ENCODE measurements at places on chromosomes 1 and 21. TPM values are rescaled to one million over a fixed set of nuclear protein-coding genes. Genes with fewer than 3 reads are reported as not detected.

The TMPRSS2 gene
- 94.5 TPM for total RNA-seq

GRCh38 chr1:184399192-184399847, 12.5 kb downstream of the C1orf21 start:
- H3K27ac ChIP-seq, result peak overlapping the region; percentile 10
- H3K36me3 ChIP-seq, result no peaks in the 10 kb centered on the region
- DNase-seq, result no peak
- H3K27me3 ChIP-seq, result no peaks in the 10 kb centered on the region
- peaks cover 6% of the 10 kb centered on the region for H3K4me1 ChIP-seq

The ATP1A4 gene
- total RNA-seq, result 0.06 TPM

The FAM78B gene
- 0.57 TPM for total RNA-seq

GRCh38 chr1:212205843-212206242, 79.4 kb upstream of the PPP2R5A start:
- no peaks in the 10 kb centered on the region for H3K36me3 ChIP-seq
- H3K27ac ChIP-seq, result no peak overlapping the region
- H3K27me3 ChIP-seq, result no peaks in the 10 kb centered on the region
- no peak overlapping the region for H3K4me3 ChIP-seq
- H3K4me1 ChIP-seq, result peaks cover 10% of the 10 kb centered on the region
- DNase-seq, result no peak

DNA sequence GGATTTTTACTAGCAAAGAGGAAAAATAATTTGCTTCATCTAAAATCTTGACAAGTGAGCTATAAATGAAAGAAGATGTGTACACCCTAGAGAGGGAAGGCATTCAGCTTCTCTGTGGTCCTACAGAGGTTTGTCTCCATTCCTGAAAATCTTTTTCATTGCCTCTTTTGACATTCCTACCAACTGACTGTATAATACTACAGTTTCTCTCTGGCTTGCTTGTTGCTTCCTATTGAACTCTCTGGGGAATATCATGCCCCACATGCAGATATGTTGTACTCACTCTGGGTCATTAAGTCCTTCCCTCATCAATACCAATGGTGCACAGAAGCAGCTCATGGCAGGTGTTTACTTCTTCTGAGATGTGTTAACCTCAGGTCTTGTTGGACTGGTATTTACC, 371.2 kb upstream of the PLXNA2 start:
- no peaks in the 10 kb centered on the region for H3K27me3 ChIP-seq
- no peak overlapping the region for H3K4me3 ChIP-seq
- no peak overlapping the region for H3K27ac ChIP-seq
- H3K4me1 ChIP-seq, result no peaks in the 10 kb centered on the region
- H3K36me3 ChIP-seq, result no peaks in the 10 kb centered on the region
- DNase-seq, result no peak

The NEGR1 gene
- total RNA-seq, result 3.7 TPM

The KCNA3 gene
- total RNA-seq, result 5.4 TPM

GRCh38 chr1:239682046-239682445, 295.7 kb downstream of the CHRM3 start:
- no peaks in the 10 kb centered on the region for H3K4me1 ChIP-seq
- H3K27ac ChIP-seq, result no peak overlapping the region
- no peaks in the 10 kb centered on the region for H3K27me3 ChIP-seq
- H3K36me3 ChIP-seq, result no peaks in the 10 kb centered on the region
- no peak for DNase-seq

GRCh38 chr1:29490204-29490934, 254.0 kb downstream of the PTPRU start:
- H3K4me3 ChIP-seq, result no peak overlapping the region
- no peak overlapping the region for H3K27ac ChIP-seq

The CFAP126 gene
- 25.1 TPM for total RNA-seq

The LCE1E gene
- not detected for total RNA-seq

GRCh38 chr1:119340861-119341261, 27.7 kb upstream of the HAO2 start:
- no peak overlapping the region for H3K4me3 ChIP-seq

DNA sequence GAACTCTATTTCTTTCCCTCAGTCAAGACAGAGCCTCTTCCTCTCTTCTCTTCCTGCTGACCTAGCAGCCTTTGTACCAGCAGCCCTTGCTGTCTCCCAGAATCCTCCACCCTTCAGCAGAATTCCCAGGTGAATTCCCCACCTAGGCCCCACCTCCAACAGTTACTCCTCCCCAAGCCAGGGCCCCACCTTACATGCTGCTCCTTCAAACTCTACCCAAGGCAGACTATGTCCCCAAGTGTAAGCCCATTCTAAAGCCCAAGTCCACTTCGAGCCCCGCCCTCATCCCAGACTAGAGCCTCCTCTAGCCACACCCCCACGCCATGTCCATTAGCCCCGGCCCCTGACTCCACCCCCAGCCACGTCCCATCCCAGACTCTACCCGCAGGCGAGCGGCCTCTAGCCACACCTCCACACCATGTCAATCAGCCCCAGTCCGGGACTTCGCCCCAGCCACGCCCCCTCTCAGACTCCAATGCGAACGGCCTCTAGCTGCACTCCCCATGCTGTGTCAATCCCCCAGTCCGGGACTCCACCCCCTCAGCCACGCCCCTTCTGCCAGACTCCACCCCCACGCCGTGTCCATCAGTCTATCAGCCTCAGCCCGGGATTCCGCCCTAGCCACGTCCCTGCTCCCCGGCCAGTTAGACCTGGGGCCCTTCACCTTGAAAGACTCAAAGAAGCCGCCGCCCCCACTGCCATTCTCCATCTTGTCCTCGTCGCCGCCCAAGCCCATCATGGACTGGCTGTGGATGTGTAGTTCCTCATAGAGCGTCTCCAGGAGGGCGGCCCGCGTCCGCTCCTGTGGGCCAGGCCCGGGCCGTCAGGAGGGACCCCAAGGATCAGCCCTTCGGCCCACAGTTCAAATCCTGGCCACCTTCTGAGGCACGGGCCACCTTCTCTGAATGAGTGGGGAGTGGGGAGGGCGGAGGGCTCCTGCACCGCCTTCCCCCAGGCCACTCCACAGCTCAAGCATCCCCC, 61.3 kb downstream of the RAP1GAP start:
- H3K4me3 ChIP-seq, result no peak overlapping the region
- no peaks in the 10 kb centered on the region for H3K4me1 ChIP-seq
- peak; percentile 88 for DNase-seq
- H3K27ac ChIP-seq, result no peak overlapping the region
- H3K36me3 ChIP-seq, result no peaks in the 10 kb centered on the region

GRCh38 chr1:78650114-78650660, 556 bp downstream of the IFI44 start:
- H3K4me3 ChIP-seq, result no peak overlapping the region
- DNase-seq, result peak; percentile 54
- H3K27ac ChIP-seq, result no peak overlapping the region
- H3K27me3 ChIP-seq, result no peaks in the 10 kb centered on the region

DNA sequence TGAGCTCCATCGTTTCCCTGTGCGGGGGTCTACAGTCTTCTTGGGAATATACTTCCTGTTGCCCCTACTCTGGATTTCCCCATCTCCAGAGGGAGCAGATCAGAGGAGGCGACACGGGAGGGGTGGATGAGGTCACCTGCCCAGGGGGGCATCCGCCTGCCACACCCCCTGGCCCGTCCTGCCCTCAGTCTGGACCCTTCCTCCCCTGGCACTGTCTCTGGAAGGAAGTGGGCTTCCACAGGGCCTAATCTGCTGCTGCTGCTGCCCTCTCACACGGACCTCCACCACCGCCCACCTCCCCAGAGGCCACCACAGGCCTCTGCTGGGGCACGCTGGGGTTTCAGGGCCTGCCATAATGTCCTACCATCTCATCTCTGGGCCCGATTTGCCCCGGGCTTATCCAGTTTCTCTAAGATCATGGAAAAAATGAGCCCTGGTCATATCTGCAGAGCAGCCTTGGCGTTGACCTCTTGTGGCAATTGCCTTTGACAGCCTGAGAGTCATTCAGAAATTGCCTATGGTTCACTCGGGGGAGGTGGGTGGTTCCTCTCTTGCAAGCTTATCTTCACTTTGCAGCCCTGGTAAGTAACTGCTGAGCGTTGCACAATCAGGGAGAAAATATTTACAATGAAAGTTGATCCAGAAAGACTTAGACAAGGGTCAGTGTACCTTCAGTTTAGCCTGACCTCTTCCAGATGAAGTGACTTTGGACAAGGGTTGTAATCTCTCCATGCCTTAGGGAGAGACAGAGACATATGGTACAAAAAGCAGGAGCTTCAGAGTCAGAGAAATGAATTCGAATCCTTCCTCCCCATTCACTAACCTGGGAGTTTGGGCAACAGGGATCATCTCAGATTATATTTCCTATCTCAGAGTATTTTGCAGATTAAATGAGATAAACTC, 252.4 kb downstream of the TOMM20 start:
- peak overlapping the region; percentile 59 for H3K27ac ChIP-seq
- peak; percentile 60 for DNase-seq
- H3K4me3 ChIP-seq, result no peak overlapping the region
- H3K36me3 ChIP-seq, result no peaks in the 10 kb centered on the region
- H3K4me1 ChIP-seq, result peaks cover 4% of the 10 kb centered on the region

Data from lung (tissue), 17 donors.